NCI-H187 treated with DMSO at 0.1 percent for 48 hours (cell line): ENCODE measurements at places on chromosomes 6 and 20.

GRCh38 chr20:19274412-19275015 is 62.1 kb downstream of the SLC24A3 start:
- DNase-seq, result no peak

GRCh38 chr6:133724726-133725125 is 164.2 kb upstream of the TCF21 start:
- DNase-seq, result no peak

DNA sequence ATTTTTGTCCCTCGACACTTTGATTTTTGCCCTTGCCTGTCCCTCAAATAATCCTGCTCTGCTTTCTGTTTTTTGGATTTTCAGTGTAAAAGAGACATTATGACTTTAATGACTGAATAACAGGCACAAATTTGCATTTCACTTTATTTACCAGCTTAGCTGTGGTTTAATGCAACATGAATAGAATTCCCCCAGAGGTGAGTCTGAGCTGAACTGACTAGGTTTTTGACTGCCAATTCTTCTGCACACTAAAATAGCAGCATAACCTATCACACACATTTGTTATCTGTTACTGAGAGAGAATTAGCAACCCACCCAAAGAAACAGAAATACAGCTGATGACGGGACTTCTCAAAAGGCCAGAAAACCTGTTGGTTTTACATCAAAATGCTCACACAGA is 3.9 kb upstream of the RBM24 start:
- no peak for DNase-seq

- DNase-seq, result no peak
These were observed 77.3 kb downstream of the CHD6 start for GRCh38 chr20:41540918-41541317.

DNA sequence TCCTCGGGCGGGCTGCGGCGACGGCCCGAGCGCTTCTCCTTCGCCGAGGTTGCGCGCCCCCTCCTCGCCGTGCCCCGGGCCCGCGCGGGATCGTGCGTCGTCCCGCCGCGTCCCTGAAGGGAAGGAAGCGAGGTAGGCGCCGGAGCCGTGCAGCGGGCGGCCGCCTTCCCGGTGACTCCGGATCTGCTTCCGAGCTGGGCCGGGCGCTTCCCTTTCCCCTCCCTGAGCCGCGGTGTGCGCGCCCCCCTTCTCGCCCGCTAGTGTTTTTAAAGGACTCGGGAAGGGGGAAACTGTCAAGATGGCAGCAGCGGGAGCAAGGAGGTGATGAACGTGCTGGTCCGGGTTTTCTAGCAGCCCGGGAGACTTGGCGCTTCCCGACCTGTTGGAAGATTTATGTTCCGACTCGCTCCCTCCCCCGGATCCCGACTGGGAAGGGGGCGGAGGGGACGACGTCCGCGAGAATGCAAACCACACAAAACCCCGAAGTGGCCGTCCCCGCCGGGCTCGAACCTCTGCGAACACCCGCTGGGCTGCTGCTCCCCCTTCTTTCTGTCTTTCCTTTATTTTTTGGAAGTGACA is 744 bp upstream of the FOXO3 start:
- peak; percentile 34 for DNase-seq

DNA sequence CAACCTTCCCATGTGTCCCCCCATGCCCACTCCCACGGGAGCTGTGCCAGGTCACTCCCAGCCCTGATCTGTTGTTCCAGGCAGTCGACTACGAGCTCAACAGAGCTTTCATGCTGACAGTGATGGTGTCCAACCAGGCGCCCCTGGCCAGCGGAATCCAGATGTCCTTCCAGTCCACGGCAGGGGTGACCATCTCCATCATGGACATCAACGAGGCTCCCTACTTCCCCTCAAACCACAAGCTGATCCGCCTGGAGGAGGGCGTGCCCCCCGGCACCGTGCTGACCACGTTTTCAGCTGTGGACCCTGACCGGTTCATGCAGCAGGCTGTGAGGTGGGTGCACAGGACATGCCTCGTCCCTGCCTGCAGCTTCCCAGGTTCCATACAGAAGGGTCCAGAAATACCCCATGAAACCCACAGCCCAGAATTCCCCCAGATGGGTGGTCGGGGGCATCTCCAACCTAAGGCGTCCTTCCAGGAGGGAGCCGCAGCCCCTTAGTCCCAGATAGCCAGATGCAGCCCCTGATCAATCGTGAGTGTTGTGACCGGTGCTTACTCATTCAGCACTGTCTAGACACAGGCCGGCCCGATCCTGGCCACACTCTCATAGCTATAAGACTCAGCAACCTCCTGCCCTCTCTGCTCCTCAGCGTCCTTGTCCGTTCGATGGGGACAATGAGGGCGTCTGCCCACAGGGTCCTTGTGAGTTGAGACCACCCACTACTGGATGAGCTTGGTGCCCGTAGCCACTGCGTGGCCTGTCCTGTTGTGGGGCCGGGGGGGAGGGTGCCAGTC is 142.1 kb downstream of the TAF4 start:
- DNase-seq, result no peak

GRCh38 chr20:23659989-23660837 is 22.5 kb upstream of the CST3 start:
- no peak for DNase-seq
